ENCODE measurements at places on chromosomes 6 and 20. TPM values are rescaled to one million over a fixed set of nuclear protein-coding genes. Genes with fewer than 3 reads are reported as not detected.

The AKAP7 gene
- 14.4 TPM for total RNA-seq

The CDH26 gene
- total RNA-seq, result 0.94 TPM

DNA sequence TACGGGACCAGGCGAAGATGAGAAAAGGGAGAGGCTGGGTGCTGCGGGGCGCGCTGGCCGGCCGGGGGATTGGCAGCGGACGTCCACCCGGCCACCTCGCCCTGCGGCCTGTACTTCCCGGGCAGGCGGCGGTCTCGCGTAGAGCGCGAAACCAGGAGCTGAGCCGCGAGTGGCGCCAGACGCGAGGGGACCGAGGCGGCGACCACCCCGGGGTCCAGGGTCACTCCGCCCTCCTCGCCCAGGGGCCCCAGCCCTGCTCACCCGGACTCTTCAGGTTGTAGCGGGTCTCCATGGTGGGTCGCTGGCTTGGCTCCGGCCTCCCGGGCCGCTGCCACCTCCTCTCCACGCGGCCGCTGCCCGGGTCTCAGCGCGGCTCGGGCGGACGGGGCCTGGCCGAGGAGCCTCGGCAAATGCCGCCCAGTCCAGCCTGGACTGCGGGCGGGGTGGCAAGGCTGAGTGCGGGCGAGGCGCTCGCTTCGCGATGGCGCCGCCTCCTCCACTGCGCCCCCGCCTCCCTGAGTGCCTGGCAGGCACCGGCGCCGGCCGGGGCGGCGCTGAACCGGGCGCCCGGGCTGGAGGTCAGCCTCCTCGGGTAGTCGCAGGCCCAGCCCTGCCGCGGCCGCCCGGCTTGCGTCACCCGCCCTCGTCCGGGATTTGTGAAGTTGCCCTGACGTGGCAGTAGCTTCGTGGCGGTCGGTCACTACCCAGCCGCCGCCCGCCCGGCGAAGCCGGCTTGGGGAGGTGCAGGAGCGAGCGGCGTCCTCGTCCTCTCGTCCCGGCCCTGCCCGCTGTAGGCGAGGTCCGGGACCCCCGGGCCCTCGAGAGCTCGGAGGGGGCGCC is at the start of gene UBE2J1:
Gene UBE2J1 (minus strand): TSS at position 445 of the 840 bp plus-strand sequence. CDS start 153 bp downstream, at position 292.
- peak; percentile 58 for DNase-seq

DNA sequence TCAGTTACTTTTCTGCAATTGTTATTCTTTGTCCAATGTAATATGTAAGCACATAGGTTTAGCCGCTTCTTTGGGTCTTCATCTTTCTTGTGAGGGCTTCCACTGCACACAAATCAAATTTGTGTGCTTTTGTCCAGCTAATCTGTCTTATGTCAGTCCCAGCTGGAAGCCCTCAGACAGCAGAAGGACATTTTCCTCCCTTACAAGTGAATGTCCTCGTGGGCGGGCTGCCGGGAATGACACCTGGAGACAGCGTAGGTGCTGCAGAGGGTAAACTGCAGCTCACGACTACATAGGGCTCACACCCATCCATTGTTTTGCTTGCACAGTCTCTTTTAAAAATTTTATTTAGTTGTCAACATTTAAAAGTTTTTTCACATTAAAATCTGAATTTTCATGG is 24.6 kb upstream of the PPP1R14C start:
- no peak for DNase-seq

GRCh38 chr20:52459150-52459549 is 267.6 kb upstream of the ZFP64 start:
- no peak for DNase-seq
